ENCODE measurements at places on chromosomes 16 and 17.

GRCh38 chr16:89345642-89346150 is 128.2 kb downstream of the ZNF778 start:
- no peak for DNase-seq

DNA sequence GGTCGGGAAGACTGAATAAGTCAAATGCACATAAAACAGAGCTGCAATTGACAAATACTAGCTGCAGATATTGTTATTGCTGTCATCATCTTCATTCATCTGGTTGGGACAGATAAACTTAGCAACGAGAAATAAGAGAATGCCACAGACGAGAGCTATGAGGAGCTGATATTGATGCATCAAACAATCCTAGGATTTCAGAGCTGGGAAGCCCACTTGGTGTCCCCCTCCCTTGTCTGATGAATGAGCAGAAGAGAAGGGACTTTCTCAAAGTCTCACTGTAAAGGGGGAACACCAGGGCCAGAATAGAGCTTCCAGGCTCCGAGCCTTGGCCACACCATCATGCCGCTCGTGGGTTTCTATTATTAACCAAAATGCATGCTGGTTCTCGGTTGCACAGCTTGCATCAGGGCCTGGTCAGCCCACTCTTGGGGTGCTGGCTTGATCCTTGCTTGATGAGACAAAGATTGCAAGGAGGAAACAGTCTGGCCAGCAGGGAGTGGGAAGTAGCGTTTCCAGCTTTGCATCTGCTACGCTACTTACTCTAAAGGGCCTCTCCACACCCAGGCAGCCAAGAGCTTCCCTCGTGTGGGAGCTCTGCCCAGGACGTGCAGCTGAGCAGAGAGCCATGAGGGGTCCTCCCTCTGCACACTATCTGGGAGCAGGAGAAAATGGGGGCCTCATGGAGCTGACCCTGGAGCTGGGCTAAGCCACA is 28.4 kb upstream of the EMP2 start:
- DNase-seq, result no peak

DNA sequence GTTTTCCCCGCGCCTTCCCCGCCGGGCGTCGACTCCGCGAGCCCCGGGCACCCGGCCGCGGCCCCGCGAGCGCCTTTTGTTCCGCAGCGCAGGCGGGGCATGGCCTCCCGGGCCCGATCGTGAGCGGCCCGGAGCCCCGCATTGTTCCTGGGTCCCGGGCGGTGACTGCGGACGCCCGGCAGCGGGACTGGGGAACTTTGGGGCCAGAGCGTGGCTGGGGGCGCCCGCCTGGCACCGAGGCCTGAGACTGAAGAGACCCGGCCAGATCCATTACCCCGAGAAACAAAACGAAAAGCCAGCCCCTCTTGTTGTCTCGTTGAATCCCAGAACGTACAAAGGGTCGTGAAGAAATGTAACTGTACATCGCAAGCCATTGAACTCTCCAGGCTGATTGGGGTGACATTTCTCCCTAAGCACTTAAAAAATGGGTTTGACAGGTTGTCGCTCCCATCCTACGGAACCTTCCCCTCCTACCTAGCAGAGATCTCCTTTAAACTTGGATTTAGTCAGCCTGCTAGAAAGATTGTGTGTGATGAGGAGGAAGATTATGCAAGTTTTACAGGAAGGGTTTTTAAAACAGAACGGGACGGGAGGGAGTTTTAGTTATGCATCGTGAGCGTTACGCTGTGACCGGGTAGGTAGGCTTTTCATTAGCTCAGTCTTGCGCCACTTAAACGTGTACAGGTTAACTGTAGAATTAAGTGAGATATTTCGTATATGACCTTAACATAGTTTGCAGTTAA is 825 bp downstream of the METTL9 start:
- DNase-seq, result no peak

DNA sequence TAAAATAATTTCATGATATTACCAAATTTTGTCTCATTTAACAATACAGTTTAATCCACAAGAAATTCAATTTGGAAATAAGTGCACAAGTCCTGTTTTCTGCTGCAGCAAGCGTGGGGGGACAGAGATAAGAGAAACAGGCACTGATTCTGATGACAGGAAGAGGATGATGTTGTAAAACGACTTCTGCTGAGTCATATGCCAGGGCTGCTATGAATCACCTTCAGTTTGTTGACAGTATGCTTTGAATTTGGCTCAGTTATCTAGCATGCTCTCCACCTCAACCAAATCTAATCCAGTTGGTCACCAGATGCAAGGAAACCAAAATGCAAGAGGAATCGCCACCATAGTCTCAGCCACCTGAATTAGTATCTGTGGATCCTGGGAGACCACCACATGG is 244.1 kb upstream of the MON1B start:
- DNase-seq, result no peak

- no peak for DNase-seq
These were observed 3.0 kb upstream of the PRPSAP2 start for GRCh38 chr17:18854956-18855355.

- DNase-seq, result no peak
These were observed 16.6 kb downstream of the SGSH start for GRCh38 chr17:80203471-80203963.

- no peak for DNase-seq
These were observed 86.3 kb downstream of the WDR59 start for GRCh38 chr16:74898659-74899058.

DNA sequence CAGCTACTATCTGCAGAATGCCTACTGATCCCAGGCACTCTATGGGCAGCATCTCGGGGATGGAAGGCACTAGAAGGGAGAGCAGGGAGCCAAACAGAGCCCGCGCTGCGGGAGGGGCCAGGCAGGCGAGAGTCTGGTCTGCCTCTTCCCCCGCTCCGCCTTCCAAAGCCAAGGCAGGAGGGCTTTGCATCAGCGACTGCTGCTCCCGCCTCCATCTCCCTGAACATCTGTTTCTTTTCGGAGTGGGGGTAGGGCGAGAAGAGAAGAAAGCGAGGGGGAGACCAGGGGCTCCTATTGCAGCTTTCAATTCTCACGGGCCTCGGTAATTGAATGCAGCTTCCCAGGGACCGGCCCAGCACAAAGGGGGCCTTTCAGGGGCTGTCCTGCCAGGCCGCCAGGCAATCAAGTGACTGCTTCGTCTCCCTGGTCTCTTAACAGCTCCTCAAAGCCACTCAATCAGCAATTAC is 31.4 kb upstream of the CDC42EP4 start:
- no peak for DNase-seq

DNA sequence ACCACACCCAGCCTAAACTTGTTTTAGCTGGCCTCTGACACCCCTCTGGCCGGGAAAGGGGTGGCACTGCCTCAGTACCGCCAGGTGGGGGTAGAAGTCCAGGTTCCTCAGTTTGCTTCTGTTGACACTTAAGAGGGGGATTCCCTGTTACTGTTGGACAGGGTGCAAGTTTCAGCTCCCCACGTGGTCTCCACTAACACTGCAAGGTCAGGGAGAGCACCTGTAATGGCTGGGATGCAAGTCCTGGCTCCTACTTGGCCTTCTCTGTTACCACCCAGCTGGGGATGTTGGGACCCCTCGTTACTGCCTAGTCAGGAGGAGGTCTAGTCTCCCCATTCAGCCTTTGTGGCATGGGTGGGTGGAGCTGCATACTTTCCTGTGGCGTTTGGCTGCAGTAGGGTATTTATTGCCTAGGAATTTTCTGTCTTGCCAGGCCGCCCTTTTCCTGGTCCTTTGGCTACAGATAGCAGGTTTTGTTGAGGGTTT is 10.6 kb upstream of the MFAP4 start:
- DNase-seq, result no peak

GRCh38 chr16:50246299-50247122 is 19.8 kb upstream of the ADCY7 start:
- no peak for DNase-seq

GRCh38 chr17:57349541-57350247 is 93.4 kb downstream of the MSI2 start:
- DNase-seq, result no peak

DNA sequence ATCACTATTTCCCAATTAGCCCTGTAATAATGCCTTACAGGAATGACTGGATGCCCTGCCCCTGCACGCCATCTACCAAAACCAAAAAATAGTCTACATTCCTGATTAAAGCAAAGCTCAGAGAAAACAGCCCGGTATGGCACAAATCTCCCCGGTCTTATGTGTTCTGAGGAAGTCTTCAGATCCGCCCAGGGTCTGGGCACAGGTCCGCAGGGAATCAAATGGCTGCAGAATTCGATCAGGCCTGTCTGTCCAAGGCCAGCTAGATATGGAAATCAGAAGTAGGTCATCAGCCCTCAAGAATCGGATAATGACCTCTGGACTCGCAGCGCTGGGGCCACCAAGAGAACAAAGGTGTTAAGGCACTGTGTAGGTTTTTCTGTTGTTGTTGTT is 171.0 kb downstream of the ZFHX3 start:
- no peak for DNase-seq

DNA sequence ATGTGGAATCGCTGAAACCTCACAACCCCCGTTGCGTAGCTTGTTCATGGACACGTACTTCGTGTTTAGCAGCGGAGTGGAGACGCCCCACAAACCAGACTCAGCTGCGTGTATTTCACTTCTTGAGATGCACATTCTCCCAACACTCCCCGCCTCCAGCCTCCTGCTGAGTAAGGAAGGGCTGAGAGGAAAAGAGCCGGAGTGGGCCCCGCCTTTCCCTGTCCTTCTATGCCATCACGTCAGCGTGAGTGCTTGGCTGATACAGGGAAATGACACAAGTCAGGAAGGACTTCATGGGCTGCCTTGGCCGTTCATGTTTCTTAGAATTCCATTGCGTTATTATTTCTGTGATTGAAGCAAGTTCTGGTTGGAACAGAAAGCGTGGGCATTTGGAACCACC is 68.6 kb upstream of the CBX4 start:
- no peak for DNase-seq

GRCh38 chr16:24010440-24011089 is 174.8 kb downstream of the PRKCB start:
- peak; percentile 66 for DNase-seq

GRCh38 chr17:334974-335481 is 17.6 kb downstream of the RPH3AL start:
- no peak for DNase-seq

- no peak for DNase-seq
These were observed 108.5 kb upstream of the CHMP6 start for GRCh38 chr17:80882926-80883685.

- DNase-seq, result no peak
These were observed 421.5 kb downstream of the SLC39A11 start for GRCh38 chr17:72671016-72671415.

- no peak for DNase-seq
These were observed 396.7 kb upstream of the MAF start for GRCh38 chr16:79997257-79997656.

- no peak for DNase-seq
These were observed 26.7 kb downstream of the BBS2 start for GRCh38 chr16:56493126-56493525.

GRCh38 chr16:30120340-30121105 is 2.5 kb downstream of the MAPK3 start:
- DNase-seq, result no peak

- DNase-seq, result no peak
These were observed 6.3 kb downstream of the ACSF3 start for GRCh38 chr16:89099905-89100304.

- no peak for DNase-seq
These were observed 3.0 kb downstream of the UBALD2 start for GRCh38 chr17:76268015-76268749.

- DNase-seq, result no peak
These were observed 133.1 kb downstream of the SDK2 start for GRCh38 chr17:73510981-73511718.

GRCh38 chr16:80848862-80849261 is 44.5 kb upstream of the CDYL2 start:
- no peak for DNase-seq

- DNase-seq, result no peak
These were observed 593 bp downstream of the SLC38A7 start for GRCh38 chr16:58684001-58684353.

DNA sequence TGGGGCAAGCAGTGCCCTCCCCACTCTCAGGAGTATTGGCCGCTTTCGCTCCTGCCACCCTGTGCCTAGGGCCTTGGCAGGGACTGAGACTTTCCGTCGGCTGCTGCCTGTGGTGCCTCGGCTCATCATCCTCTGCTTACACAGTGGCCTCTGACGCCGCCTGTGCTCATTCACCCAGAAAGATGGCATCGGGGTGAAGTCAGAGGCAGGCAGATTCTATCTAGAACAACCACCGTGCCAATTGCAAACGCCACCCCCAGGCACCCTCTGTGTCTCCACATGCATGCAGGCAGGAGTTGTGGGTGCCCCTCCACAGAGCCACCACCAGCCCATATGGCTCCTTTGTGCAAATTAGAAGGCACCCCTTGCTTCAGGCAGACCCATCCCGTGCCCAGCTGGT is 154.2 kb upstream of the GSE1 start:
- DNase-seq, result no peak
